ENCODE measurements at places on chromosomes 1 and 21. TPM values are rescaled to one million over a fixed set of nuclear protein-coding genes. Genes with fewer than 3 reads are reported as not detected.

The TRPM2 gene
- total RNA-seq = 0.92 TPM

- no peak for DNase-seq
- H3K27me3 ChIP-seq = no peaks in the 10 kb centered on the region
- no peaks in the 10 kb centered on the region for H3K36me3 ChIP-seq
- no peak overlapping the region for H3K27ac ChIP-seq
- H3K4me3 ChIP-seq = no peak overlapping the region
Observed at GRCh38 chr1:91173346-91173890, 151.6 kb upstream of the ZNF644 start.

GRCh38 chr1:203175827-203176241 is 208 bp upstream of the MYBPH start:
- no peak for DNase-seq
- H3K36me3 ChIP-seq = no peaks in the 10 kb centered on the region
- H3K4me3 ChIP-seq = no peak overlapping the region

GRCh38 chr1:193184776-193185175 is 1.6 kb downstream of the B3GALT2 start:
- no peaks in the 10 kb centered on the region for H3K27me3 ChIP-seq
- H3K27ac ChIP-seq = no peak overlapping the region
- no peaks in the 10 kb centered on the region for H3K36me3 ChIP-seq
- no peak for DNase-seq
- no peak overlapping the region for H3K4me3 ChIP-seq
- peaks cover 18% of the 10 kb centered on the region for H3K4me1 ChIP-seq

DNA sequence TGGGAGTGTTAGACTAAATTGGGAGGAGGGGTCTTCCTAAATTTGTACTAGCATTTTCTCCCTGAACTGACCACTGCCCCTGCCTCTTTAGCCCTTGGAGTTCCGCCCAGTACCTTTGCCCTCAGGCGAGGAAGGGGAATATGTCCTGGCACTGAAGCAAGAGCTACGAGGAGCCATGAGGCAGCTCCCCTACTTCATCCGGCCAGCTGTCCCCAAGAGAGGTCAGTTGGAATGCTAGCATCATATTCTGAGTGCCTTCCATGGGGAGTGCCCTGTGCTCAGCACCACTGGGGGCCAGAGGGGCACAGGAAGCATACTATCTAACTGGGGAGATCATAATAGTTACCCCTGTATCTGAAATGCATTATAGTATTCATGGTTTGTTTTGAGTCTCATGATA is 10.7 kb downstream of the POLR3GL start:
- no peak overlapping the region for H3K4me3 ChIP-seq
- DNase-seq = no peak
- peaks cover 2% of the 10 kb centered on the region for H3K4me1 ChIP-seq
- no peaks in the 10 kb centered on the region for H3K36me3 ChIP-seq
- no peak overlapping the region for H3K27ac ChIP-seq

DNA sequence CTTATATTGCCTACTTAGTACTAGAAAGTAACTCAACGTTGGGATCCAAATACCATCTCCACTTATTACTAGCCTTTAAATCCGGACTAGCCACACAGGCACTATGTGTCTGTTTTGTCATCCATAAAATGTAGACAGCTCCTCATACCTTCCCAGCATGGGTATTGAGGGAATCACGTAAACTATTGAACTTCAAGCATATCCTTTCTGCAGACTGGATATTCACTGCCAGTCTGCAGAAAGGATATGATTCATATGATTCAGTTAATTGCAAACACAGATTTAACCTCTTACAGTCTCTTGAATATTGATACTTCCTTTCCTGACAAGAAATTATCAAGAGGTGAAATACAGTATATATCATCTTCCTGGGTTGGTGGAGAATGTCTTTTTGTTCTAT is 186.0 kb downstream of the LEPR start:
- H3K36me3 ChIP-seq = no peaks in the 10 kb centered on the region
- DNase-seq = no peak
- H3K4me3 ChIP-seq = no peak overlapping the region
- no peaks in the 10 kb centered on the region for H3K4me1 ChIP-seq

DNA sequence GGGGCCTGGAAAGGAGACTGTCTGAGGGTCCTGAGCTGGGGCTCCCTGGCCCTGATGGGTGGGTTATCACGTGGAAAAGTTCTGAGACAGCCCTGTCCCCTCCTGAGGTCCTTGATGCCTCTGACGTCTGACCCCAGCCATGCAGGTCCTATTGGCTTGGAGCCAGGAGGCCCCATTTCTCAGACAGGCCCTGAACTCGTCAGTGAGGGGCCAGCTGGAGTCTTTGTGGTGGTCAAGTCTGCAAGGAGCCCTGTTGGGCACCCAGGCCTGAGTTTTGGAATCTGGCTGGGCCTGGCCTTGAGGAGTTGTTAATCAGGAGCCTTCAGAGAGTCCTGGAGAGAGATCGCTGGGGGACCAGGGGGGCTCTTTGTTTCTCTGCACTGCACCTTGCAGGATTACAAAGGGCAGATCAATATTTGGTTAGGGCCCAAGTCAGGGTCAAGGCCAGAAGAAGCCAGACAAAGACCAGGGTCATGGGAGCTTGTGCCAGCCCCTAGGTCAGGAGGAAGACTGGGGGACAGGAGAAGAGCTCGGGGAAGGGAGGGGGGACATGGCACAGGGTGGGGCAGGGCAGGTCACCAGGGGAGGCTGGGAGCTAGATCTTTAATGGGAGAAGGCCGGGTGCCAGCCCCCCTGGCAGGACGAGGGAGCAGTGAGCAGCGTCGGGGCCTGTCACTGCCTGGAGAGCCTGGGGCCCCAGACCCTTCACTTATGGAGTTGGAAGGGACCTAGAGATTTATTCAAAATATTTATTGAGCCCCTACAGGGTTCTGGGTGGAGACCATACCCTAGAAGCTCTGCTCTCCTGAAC is 83.2 kb downstream of the PTPRU start:
- H3K27me3 ChIP-seq = no peaks in the 10 kb centered on the region
- no peak for DNase-seq
- peaks cover 11% of the 10 kb centered on the region for H3K36me3 ChIP-seq
- no peak overlapping the region for H3K4me3 ChIP-seq
- H3K27ac ChIP-seq = no peak overlapping the region

DNA sequence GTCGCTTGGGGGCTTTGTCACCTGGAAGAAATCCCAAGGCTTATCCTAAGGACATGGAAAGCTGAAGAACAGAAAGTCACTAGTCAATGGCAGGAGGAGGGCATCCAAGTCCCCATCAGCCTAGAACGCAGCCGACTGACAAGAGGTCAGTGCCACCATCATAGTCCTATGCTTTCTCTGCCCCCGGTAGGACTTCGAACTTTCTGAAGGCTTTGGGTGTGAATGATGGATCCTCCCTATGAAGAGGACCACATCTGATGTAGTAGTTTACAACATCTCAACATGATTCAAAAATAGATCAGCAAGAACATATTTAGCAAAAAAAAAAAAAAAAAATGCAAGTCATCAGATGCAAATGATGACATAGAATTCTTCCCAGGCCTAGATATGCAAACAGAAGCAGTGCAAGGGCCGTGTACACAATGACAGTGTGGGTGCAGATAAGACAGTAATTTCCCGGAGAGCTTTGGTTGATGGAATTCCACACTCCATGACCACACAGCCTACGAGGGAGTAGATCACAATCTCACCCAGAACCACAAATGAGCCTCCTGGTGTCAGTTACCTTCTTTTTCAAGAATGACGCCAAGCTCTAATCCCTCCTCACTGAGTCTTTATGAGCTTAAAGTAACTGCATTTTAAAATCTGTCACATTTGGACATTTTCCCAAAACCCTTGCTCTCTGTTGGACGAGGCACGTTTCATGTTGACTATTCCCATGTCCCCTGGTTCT is 88.2 kb downstream of the PSMG1 start:
- H3K4me1 ChIP-seq = peaks cover 16% of the 10 kb centered on the region
- DNase-seq = no peak
- no peak overlapping the region for H3K4me3 ChIP-seq
- no peaks in the 10 kb centered on the region for H3K27me3 ChIP-seq
